Right renal pelvis (tissue), 4 donors: ENCODE measurements at places on chromosomes 1 and 21. TPM values are rescaled to one million over a fixed set of nuclear protein-coding genes. Genes with fewer than 3 reads are reported as not detected.

DNA sequence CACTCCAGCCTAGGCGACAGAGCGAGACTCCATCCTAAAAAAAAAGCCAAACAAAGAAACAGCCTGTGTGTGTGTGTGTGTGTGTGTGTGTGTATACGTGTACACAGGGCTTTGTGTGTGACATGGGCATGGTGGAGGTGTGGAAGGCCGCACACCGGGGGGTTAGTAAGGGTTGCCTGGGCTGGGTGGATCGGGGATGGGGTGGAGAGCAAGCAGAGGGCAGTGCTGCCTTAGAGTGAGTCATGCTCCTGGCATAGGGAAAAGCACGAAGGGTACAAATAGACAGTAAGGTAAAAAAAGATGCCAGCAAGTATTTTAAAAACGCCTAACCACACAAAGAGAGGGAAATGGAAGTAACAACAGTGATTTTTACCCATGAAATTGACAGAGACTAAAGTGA is 6.2 kb downstream of the PRMT2 start:
- no peak for DNase-seq

- peak; percentile 32 for DNase-seq
These were observed 155.2 kb downstream of the DMRTA2 start for GRCh38 chr1:50268049-50268448.

DNA sequence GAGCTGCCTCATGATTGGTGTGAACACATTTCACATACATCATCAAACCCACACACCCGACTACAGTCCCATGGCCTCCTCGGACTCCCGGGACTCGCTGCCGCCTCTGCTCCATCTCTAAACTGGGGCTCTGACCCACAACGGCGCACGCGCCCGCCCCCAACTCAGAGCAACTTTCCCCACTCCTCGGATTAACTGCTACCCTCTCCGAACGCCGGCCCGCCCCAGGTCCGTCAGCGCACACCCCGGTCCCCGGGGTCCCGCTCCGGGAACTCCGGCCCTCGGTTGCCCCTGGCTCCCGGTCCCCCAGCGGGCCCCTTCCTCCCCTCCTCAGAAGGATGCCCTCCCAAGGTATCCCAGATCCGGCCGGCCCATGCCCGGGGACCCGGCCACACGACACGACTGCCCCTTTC is 740 bp downstream of the DSTYK start:
- DNase-seq, result no peak

Gene CASQ1
- 0.21 TPM for polyA plus RNA-seq

Gene OR10J1
- polyA plus RNA-seq, result not detected

- no peak for DNase-seq
These were observed 33.3 kb upstream of the DUSP10 start for GRCh38 chr1:221775206-221775605.

- no peak for DNase-seq
These were observed 32.0 kb downstream of the VANGL2 start for GRCh38 chr1:160432371-160432786.

DNA sequence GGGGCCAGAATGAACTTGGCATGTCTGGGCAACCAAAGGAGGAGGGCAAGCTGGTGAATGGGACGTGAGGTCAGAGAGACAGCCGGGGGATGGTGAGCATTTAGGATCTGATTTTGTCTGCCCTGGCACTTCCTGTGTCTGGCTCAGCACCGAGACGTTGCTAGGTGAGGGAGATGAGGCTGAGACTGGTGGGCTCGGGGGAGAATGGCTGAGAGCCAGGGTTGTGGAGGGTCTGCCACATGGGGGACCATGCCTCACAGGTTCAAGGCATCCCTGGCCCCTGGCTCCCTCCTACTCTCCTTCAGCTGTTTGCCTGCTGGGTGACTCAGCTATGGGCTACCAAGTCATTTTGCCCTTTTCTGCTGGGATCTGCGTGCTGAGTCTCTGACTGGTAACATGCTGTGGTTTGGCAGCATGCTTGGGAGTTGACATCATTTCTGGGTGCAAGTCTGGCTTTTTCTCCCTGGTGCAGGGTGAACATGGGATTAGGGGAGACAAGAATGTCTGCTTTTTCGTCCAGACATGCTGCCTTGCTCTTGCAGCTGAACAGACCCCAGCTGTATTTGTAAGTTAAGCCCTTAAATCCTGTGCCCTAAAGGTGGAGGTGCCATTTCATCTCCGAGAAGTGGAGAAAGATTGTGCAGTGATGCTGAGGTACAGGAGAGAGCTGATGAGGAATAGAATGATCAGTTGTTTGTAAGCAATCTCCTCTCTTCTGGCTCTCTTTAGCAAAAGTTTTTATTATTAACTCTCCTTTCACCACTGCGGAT is 17.6 kb downstream of the GALNT2 start:
- DNase-seq, result no peak

Gene HPCAL4
- 0.98 TPM for polyA plus RNA-seq

Gene NBPF8
- polyA plus RNA-seq, result 12.7 TPM

Gene VANGL2
- polyA plus RNA-seq, result 35.6 TPM

GRCh38 chr1:37174876-37175275 is 140.6 kb upstream of the GRIK3 start:
- no peak for DNase-seq

- DNase-seq, result no peak
These were observed 5.1 kb downstream of the SRSF4 start for GRCh38 chr1:29176576-29176975.

- no peak for DNase-seq
These were observed 91.7 kb downstream of the CDC14A start for GRCh38 chr1:100443811-100444571.

Gene GRHL3
- 3.0 TPM for polyA plus RNA-seq

- no peak for DNase-seq
These were observed 1.3 kb upstream of the HMGN2 start for GRCh38 chr1:26470878-26471497.

- no peak for DNase-seq
These were observed 17.9 kb upstream of the FMOD start for GRCh38 chr1:203368624-203369451.

GRCh38 chr21:36203603-36203889 is 46.9 kb downstream of the DOP1B start:
- DNase-seq, result no peak

Gene GUCA2B
- polyA plus RNA-seq, result not detected

Gene SLC37A1
- polyA plus RNA-seq, result 8.6 TPM
